Esophagus muscularis mucosa (tissue), 4 donors: ENCODE measurements at places on chromosomes 1 and 21. TPM values are rescaled to one million over a fixed set of nuclear protein-coding genes. Genes with fewer than 3 reads are reported as not detected.

Gene PSMA5
- total RNA-seq = 29.8 TPM

DNA sequence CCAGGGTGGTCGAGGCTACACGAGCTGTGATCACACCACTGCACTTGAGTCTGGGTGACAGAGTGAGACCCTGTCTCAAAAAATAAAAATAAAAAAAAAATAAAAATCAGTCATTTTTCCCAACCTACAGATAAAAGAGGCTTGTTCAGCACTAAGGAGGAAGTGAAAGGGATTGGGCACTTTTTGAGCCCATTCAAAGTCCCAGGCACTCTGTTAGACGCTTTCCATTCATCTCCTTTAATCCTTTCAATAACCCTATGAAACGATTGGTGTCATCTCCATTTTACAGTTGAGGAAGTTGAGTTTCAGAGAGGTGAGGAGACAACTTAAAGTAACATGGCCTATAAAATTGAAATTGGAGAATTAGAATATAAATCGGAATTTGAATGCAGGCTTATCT lies 10.4 kb upstream of the AGO4 start:
- DNase-seq = no peak

DNA sequence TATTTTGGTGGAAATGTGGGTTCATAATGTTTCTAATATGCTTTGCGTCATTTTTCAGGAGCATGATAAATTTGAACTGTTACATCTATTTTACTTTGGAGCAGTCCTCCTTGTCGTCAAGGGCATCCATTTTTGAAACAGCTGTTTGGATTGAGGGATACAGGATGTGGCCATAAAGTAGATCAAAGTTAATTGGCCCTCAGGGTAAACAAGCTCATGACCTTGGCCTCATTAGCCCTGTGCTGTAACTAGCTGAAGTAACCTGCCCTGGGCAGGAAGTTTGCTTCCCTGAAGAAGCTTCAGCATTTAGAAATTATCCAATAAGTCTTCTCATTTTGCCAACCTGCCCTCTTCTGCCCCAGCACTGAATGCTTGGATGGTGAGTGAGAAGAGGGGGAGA lies 24.8 kb upstream of the RGL1 start:
- DNase-seq = no peak

GRCh38 chr1:78095593-78095992 lies 49.8 kb downstream of the GIPC2 start:
- DNase-seq = no peak

- no peak for DNase-seq
These were observed at the start of gene KCNJ15 for GRCh38 chr21:38256599-38257302. KCNJ15 (plus strand) TSS chr21:38256991; CDS start chr21:38299262, 42,271 bp downstream.

Gene CELA3A
- not detected for total RNA-seq

Gene NPHP4
- 8.7 TPM for total RNA-seq

DNA sequence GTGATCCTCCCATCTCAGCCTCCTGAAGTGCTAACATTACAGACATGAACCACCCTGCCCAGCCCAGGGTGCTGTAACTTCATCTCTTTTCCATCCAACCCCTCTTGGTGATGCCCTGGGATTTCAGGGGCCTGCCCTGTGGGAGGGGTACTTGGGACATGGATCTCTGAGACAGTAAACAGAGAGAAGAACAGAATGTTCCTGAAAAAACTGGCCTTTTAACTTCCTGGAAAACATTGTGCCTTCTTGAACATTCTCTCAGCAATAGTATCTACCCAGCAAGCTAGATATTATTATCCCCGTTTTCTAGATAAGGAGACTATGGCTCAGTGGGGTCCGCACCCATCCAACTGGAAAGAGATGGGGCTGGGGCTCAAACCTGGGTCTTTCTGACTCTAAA lies 57.0 kb downstream of the VWA5B1 start:
- no peak for DNase-seq

Gene CHI3L2
- total RNA-seq = not detected

Gene PARK7
- 201 TPM for total RNA-seq

Gene NID1
- 187 TPM for total RNA-seq

GRCh38 chr1:101308935-101309333 lies 72.1 kb downstream of the S1PR1 start:
- DNase-seq = no peak

DNA sequence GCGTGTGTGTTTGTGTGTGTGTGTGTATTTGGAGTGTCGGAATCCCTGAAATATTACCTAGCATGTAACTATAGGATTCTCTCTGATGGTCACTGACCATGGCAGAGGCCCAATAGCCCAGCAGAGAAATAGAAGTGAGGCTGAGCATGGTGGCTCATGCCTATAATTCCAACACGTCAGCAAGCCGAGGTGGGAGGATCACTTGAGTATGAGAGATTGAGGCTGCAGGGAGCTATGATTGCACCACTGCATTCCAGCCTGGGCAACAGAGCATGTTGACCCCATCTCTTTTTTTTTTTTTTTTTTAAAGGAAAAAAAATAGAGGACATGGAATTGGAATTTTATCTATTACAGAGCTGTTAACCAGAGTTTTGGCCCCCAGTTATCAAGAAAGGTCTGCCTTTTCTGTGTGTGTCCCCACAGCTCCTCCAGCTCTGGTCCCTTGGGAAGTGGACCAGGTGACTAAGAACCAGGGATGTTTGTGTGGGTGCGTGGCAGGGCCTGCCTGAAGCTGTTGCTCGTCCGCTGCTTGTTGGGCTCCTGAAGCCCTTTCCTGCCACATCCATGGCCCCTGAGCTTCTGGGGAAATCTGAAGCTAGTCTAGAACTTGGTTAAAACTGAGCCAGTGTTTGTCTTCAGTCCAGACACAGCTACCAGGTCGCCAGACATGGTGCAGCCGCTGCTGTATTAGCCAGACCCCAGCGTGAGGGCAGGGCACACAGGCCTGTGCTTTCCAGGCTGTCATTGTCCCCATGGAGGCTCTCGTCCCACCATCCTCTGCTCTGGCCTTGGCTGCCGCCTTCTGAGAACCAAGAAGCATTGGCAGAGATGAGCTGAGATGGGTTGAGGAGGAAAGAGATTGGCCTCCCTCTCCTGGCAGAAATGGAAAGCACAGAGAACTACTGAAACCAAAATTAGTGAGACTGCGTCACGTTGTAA lies 25.5 kb downstream of the CAPN9 start:
- no peak for DNase-seq

DNA sequence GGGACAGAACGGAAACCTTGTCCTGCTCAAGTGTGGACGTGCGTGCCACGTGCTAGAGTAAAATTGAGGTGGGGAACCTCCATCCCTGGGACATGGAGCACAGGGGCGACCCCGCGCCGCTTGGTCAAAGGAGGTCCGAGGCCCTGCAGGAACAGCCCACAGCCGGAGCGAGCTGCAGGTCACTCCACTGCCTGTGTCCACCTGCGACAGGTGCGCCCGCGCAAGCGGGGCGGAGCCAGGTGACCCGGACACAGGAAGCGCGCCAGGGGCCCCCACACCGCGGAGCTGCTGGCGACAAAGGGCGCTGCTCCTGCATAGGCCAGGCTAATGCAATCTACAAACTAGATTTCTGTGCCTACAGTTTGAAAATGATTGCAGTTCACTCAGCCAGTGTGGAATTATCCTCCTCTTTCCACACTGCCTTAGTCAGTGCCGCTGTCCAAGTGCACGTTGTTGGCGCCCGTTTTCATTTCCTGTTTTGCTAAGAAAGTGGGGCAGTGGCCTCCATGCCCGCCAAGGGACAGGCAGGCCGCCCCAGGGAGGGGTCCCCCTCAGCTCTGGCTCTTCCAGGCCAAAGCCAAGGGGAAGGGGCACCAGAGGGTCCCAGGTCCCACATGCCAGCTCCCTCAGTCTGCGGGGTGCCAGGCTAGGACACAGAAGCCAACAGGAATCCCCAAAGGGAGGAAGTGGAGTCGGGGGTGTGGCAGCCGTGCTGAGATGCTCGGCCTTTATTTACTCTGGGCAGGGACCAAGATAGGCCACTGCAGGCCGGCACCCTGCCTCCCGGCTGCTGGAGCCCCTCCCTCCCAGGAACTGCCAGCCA lies 4.3 kb upstream of the NADK start:
- DNase-seq = peak; percentile 94

DNA sequence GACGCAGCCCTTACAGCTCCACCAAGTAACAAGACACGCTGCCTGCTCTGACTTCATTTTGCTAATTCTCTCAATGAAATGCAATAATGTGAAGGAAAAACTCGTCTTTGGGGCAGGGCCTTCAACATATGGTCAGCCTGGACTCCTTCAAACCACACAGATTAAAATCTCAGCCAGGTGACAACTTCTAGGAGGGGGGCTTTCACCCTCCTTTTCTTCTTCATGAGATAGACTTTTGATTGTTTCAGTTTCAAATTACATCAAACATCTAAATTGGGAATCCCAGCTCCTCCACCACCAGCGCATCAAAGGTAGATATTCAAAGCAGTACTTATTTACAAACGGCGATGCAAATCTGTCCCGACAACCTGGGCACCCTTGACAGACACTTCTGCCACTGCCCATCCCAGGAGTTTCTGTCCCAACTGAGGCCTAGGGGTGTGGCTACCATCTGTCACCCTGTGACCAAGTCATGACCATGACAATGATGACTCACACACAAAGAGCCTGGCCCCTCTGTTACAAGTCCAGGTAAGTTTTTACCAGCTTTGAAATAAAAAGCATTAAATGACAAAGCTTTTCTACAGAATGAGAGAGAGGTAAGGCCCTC lies 29.7 kb downstream of the SSBP3 start:
- no peak for DNase-seq
